ENCODE measurements at places on chromosomes 1 and 21.

DNA sequence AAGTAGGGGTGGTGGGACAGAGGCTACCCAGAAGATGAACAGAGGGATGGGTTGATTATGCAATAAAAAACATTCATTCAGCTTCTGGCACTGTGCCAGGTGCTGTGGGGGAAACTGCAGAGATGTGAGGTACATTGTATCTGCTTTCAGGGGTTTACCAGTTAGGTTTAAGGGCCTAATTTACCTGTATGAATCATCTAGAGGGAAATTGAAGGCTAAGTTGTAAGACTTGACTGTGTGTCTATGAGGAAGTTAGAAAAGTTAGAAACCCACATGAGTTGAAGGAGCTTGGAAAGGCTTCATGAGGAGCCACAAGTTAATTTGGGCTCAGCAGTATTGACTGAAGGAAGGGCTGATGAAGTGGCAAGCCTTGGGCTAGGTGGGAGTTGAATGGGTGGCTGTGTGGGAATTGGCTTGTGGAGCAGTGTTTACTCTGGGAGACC lies 36.7 kb upstream of the APOBEC4 start:
- no peak for DNase-seq

GRCh38 chr21:31366825-31367224 lies 22.8 kb upstream of the TIAM1 start:
- peak; percentile 46 for DNase-seq

DNA sequence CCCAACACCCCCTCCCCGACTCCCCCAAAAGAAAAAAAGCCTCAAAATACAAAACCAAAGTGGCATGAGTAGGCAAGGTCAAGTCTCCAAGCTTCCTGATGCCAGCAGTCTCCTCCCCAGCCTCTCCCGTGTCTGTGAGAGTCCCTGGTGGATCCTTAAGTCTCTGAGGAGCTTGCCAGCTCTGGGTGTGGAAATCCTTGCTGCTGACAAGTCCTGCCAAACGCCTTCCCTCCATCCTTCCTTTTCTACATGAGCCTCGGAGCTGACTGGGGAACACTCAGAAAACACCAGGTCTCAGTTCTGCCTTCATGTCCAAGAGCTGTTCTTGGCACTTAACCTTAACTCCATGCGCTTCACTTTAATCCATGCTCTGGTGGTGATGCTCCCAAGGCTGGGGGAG lies 3.7 kb upstream of the ETV3L start:
- DNase-seq: no peak

- no peak for DNase-seq
Measured at GRCh38 chr1:219159946-219160645, 13.6 kb upstream of the LYPLAL1 start.

DNA sequence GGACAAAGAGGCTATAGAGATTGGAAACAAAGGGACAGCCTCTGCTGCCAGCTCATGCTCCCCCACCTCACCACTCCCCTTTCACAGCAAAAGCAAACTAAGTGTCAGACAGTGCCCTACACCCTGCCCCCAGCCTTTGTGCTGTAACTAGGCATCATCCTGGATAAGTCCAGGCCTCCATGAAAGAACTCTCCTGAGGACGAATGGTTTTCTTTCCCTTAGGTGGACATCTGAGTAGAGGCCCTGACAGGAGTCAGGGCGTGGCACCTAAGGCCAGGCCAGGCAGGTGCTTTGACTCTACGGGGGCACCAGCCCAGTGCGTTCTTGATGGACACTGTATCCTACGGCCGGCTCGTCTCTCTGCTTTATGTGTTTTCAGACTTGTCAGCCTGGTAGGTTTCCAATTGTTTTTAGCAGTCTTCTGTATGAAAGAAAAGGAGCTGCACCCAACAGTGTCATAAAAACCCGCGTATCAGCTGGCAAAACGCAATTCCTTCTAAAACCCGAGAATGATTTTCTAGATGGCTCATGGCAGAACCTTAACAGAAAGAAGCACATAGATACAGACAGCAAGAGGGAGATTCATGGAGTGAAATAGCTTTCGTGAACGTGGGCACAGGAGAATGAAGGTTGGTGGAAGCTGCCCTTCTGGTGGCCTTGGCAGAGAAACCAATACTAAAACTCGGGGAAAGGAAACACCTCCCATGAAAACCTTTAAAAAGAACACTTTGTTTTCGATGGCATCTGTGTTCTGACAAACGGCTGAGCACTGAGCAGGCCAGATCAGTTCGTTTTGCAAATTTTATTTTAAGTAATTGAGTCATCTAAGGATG lies 51.7 kb upstream of the AJAP1 start:
- DNase-seq: no peak

GRCh38 chr1:56291374-56291919 lies 287.9 kb downstream of the PLPP3 start:
- no peak for DNase-seq

DNA sequence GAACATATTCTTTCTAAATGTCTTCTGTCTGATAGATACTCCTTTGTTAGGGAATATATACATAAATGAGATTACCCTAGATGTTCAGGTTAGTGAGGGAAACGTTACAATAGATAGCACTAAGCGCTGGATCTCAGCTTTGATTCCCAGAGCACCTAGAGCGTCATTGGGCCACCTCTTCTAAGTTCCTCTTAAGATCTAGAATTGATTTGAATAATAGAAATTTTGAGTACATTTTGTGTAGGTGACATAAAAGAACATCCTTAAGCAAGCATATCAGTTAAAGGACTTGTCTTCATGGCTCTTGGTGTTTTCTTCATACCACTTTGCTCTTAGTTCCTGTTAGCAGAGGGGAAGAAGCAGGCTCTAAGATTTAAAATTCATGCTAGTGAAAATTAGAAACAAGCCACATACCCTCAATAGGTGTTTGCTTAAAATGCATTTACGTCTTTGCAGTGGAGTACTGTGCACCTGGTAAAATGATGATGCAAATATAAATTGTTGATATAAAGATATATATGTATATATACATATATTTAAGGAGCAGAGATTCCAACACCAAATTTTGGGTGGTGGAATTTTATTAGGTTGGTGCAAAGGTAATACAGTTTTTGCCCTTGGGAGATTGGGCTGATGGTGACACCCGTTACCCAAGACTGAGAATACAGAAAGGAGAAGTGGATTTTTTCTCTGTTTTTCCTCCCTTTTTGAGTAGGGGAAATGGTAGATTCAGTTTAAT lies 47.1 kb downstream of the DYRK1A start:
- DNase-seq: no peak

GRCh38 chr1:163035446-163036249 lies 33.5 kb upstream of the RGS4 start:
- peak; percentile 72 for DNase-seq

GRCh38 chr1:10212476-10212875 lies 2.1 kb downstream of the KIF1B start:
- no peak for DNase-seq

GRCh38 chr1:32644426-32644825 lies 5.9 kb downstream of the ZBTB8OS start:
- no peak for DNase-seq

DNA sequence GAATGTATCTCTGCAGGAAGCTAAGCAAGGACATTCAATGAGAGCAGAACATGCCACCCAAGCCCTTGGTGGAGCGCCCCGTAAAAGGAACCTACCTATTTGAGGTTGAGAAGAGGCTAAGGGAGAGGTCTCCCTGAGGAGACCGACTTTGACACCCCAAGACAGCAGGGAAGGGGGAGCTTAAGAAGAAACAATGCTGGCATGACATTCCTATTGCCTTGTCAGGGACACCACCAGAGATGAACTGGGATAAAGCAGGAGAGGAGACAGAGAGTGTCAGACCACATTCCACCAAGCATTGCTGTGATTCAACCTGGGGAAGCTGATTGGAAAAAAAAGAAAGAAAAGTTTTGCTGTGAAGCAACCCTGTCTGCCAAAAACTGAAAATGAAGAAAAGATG lies 13.3 kb upstream of the S100A2 start:
- DNase-seq: no peak

- DNase-seq: no peak
Measured at GRCh38 chr1:226350519-226350865, 41.5 kb upstream of the LIN9 start.

DNA sequence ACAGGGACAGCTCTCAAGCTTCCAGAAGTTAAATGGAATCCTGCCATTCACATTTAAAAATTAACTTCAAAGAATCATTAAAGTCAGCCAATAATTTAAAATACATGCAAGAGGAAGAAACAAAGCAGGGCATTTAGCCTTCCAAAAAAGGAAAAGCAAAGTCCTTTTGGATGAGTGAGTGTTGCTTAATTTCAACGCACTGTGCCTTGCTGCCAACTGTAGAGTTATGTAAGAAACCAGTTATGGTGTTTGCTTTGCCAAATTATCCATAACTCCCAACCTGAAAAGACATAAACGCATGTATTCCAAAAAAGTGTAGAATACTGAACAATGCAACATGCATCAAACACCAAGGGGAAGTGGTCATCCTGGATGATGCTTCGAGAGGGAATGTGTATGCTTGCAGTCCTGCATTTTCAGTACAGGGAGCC lies 16.1 kb upstream of the KCNE1 start:
- no peak for DNase-seq
